ENCODE measurements at places on chromosomes 6 and 20. TPM values are rescaled to one million over a fixed set of nuclear protein-coding genes. Genes with fewer than 3 reads are reported as not detected.

- no peak overlapping the region for H3K4me3 ChIP-seq
- no peaks in the 10 kb centered on the region for H3K36me3 ChIP-seq
- no peaks in the 10 kb centered on the region for H3K4me1 ChIP-seq
These were observed 17.2 kb upstream of the SH3BGRL2 start for GRCh38 chr6:79613912-79614311.

DNA sequence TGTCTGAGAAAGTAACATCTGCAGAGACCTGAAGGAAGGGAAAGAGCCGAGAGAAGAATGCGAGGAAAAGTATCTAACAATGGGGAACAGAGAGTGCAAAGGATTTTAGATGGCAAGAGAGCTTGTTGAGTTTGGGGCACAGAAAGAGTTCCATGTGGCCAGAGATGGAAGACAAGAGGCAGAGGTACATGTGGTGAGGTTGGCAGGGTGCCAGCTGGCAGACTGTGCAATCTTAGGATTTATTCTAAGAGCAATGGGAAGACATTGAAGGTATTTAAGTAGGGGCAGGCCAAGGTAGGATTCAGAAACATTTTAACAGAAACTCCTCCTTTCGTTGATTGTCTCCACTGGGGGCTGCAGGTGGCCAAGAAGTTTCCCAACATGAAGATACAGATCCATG lies 20.4 kb upstream of the LBP start:
- no peak overlapping the region for H3K4me3 ChIP-seq
- no peaks in the 10 kb centered on the region for H3K27me3 ChIP-seq
- no peaks in the 10 kb centered on the region for H3K4me1 ChIP-seq
- no peak for DNase-seq

- H3K4me3 ChIP-seq, result no peak overlapping the region
- no peaks in the 10 kb centered on the region for H3K4me1 ChIP-seq
- H3K27ac ChIP-seq, result no peak overlapping the region
- DNase-seq, result no peak
These were observed 187.2 kb downstream of the CENPW start for GRCh38 chr6:126526996-126527606.

DNA sequence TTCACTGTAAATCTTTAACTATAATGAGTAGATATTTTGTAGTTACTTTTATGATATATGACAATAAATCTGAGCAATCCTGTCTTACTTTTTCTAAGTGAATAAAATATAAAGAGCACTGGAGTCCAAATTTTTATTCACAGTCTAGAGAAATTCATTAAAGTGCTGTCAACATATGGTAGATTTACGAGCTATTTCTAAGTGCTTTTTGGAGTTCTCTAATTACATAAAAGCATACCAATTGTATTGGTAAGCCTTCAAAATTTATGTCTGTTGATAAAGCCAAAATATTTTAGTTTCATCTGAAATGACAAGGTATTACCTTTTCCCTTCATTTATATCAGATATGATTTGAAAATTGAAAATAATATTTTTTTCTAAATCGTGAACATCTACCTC lies 75.4 kb downstream of the MAN1A1 start:
- no peaks in the 10 kb centered on the region for H3K36me3 ChIP-seq
- H3K27me3 ChIP-seq, result no peaks in the 10 kb centered on the region
- H3K27ac ChIP-seq, result no peak overlapping the region
- H3K4me1 ChIP-seq, result no peaks in the 10 kb centered on the region
- no peak overlapping the region for H3K4me3 ChIP-seq

GRCh38 chr6:34238585-34239499 lies 2.2 kb downstream of the HMGA1 start:
- H3K27ac ChIP-seq, result no peak overlapping the region
- no peaks in the 10 kb centered on the region for H3K27me3 ChIP-seq
- H3K4me3 ChIP-seq, result no peak overlapping the region
- no peak for DNase-seq

- no peak overlapping the region for H3K4me3 ChIP-seq
- no peaks in the 10 kb centered on the region for H3K27me3 ChIP-seq
These were observed 5.6 kb downstream of the PMEPA1 start for GRCh38 chr20:57704245-57704644.

DNA sequence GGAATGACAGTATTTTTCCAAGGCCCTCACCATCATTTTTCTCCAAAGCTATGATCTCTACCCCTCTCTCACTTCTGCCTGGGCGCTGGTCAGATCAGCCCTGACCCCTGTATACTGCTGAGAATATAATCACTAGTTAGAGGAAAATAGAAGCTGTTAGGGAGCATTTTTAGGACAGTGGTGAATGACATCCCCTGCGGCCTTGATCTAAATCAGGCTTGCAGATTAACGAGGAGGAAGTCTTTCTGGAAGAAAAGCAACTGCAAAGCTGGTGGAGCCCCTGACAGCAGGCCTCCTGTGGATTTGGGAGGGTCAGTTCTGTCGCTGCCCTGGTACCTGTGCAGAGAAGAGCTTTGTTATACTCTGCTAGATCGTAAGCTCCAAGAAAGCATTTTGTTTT lies 107.9 kb downstream of the RPP40 start:
- no peaks in the 10 kb centered on the region for H3K4me1 ChIP-seq
- H3K27me3 ChIP-seq, result no peaks in the 10 kb centered on the region
- no peak for DNase-seq
- no peak overlapping the region for H3K4me3 ChIP-seq
- H3K36me3 ChIP-seq, result no peaks in the 10 kb centered on the region
- H3K27ac ChIP-seq, result no peak overlapping the region

DNA sequence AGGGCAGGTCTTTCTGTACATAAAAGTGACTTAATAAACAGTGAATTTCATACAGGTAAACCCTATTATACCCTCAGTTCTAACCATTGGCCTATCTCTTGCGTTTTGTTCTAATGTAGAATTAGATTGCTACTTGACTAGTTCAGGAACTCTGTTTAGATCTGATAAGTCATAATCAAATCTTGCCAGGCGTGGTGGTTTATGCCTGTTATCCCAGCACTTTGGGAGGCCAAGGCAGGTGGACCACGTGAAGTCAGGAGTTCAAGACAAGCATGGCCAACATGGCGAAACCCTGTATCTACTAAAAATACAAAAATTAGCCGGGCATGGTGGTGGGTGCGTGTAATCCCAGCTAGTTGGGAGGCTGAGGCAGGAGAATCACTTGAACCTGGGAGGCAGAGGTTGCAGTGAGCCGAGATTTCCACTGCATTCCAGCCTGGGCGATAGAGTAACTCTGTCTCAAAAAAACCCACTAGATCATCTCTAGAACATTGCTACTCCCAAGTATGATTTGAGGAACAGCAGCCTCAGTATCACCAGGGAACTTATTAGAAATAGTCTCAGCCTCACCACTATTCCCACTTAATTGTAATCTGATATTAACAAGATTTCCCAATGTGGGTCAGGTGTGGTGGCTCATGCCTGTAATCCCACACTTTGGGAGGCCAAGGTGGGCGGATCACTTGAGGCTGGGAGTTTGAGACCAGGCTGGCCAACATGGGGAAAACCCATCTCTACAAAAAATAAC lies 12.2 kb downstream of the GTPBP2 start:
- no peaks in the 10 kb centered on the region for H3K4me1 ChIP-seq
- DNase-seq, result no peak
- no peak overlapping the region for H3K4me3 ChIP-seq
- no peak overlapping the region for H3K27ac ChIP-seq
- no peaks in the 10 kb centered on the region for H3K27me3 ChIP-seq

VSX1 gene
- 0.18 TPM for total RNA-seq
